ENCODE measurements at places on chromosomes 7 and 10. TPM values are rescaled to one million over a fixed set of nuclear protein-coding genes. Genes with fewer than 3 reads are reported as not detected.

Gene TSPAN15
- total RNA-seq = 8.9 TPM

GRCh38 chr7:139656387-139656786, 121.4 kb downstream of the HIPK2 start:
- DNase-seq = no peak
- no peaks in the 10 kb centered on the region for H3K27me3 ChIP-seq
- peaks cover 52% of the 10 kb centered on the region for H3K4me1 ChIP-seq
- no peak overlapping the region for H3K4me3 ChIP-seq
- H3K36me3 ChIP-seq = peaks cover 13% of the 10 kb centered on the region

GRCh38 chr10:48700071-48700470, 15.4 kb downstream of the WDFY4 start:
- H3K4me1 ChIP-seq = no peaks in the 10 kb centered on the region
- peaks cover 19% of the 10 kb centered on the region for H3K27me3 ChIP-seq
- DNase-seq = no peak
- H3K4me3 ChIP-seq = no peak overlapping the region

- no peaks in the 10 kb centered on the region for H3K27me3 ChIP-seq
- no peak for DNase-seq
- peaks cover 83% of the 10 kb centered on the region for H3K4me1 ChIP-seq
- H3K4me3 ChIP-seq = no peak overlapping the region
- no peaks in the 10 kb centered on the region for H3K36me3 ChIP-seq
Observed at GRCh38 chr7:116709336-116709735, 37.3 kb downstream of the MET start.
